ENCODE measurements at places on chromosomes 7 and 10. TPM values are rescaled to one million over a fixed set of nuclear protein-coding genes. Genes with fewer than 3 reads are reported as not detected.

AGR2 gene
- total RNA-seq = not detected

SDK1 gene
- total RNA-seq = 0.78 TPM

FZD1 gene
- total RNA-seq = 24.2 TPM

NYAP1 gene
- total RNA-seq = 2.3 TPM

CPA1 gene
- 0.39 TPM for total RNA-seq

VSTM2A gene
- not detected for total RNA-seq

Measured in smooth muscle cell of the pulmonary artery (primary cell).